ENCODE measurements at places on chromosomes 7 and 10.

GRCh38 chr7:46663025-46663424 lies 742.0 kb upstream of the IGFBP3 start:
- no peak for DNase-seq

- no peak for DNase-seq
Observed at GRCh38 chr10:113999531-113999930, 44.1 kb upstream of the ADRB1 start.

- no peak for DNase-seq
Observed at GRCh38 chr7:88927-89231, 103.5 kb upstream of the FAM20C start.

DNA sequence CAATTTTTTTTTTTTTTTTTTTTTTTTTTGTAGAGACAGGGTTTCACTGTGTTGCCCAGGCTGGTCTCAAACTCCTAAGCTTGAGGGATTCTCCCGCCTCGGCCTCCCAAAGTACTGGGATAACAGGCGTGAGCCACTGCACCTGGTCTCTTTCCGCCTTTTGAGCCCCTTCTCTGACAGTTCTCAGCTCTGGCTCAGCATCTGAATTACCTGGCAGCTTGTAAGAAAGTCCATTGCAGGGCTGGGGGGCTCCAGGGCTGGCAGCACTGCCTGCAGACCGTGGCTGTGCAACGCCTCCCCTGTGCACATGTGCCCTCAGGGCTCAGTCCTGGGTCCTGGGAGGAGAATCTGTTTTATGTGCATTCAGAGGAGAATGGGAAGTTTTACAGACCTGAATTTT lies 37.6 kb downstream of the VWA2 start:
- no peak for DNase-seq

DNA sequence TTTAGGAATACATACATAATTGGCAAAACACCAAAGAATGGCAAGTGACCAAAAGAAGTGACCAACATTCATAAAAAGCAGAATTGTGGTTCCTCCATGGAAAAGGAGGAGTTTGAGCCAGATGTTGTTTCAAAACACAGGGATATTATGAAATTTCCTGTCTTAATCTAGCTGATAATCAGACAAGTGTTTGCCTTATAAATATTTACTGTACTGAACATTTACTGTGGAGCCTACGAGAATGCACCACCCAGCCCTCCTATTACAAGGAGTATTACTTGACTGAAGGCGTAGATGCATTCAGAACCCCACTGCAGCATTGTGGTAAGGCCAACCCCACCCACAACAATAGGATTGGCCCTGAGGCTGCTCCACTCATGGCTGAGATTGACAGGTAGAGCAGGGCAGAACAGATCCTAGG lies 118.9 kb downstream of the AKR1D1 start:
- no peak for DNase-seq

GRCh38 chr10:79248341-79249185 lies 98.7 kb upstream of the PPIF start:
- DNase-seq, result peak; percentile 63

DNA sequence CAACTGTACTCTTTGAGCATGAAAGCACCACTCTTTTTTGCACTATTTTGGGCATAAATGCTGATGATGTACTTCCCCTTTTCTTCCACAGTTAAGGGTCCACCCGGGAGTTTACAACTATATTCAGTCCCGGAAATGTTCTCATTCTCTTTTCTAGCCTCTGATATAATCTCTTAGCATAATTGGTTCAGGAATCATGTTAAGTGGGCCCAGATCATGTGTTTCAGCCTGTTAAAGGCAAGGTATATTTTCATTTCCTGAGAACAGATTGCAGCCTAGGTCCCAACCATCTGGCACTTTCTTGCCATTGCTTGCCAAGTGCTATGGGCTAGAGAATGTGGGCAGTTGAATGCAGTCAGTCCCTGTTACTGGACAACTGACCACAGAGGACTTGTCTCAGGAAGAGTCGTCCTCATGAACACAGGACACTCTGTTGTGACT lies 111.4 kb upstream of the GLCCI1 start:
- DNase-seq, result no peak

DNA sequence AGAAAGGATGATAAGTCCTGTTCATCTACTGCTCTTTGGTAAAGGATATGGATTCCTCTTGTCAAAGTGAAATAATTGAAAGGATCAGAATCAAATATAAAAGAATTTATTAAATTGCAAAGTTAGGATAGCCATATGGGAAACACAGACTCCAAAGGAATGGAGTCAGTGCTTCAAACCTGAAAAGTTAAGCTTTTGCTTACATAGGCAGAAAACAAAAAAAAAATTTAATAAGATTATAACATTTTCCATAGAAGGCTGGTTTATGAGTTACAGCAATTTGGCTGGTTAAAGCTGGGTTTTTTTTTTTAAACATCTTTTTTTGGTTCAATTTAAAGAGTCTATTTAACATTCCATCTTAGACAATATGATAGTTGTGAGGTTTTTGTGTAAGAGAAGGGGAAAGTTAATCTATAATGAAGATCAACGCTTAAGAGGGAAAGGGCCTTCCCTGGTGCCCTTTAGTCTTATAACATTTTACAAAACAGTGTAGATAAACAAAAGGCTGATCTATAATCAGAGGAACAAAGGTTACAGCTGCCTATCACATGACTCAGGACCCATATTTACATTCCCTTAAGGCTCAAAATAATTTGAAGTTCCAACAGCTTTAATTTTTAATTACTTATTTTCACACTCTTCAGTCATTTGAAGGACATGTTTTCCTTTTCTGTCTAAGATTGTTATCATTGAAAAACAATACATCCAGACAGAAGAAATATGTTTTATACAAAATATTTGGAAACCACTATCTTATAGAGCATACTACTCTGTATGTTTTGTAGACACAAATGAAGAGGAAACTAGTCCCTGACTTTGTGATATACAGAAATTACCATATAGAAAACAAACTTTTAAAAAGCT lies 234.3 kb upstream of the MBL2 start:
- DNase-seq, result no peak

DNA sequence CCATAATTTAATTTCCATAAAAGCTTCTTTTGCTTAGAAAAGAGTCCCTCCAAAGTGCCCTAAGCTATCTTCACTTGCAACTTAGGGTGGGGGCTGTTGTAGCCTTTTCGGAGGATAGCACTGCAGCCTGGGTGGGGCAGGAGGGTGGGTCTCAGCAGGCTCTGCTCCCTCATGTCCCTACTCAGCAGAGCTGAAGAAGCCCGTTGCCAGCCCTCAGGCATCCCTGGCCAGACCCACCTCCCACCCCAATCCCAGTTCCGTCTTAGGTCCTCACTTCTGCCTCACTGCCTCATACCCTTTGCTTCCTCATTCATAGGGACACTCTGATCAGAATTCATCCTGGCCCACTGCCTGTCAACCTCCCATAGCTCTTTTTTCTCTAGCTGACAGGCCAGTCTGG lies 99.8 kb upstream of the ZMIZ1 start:
- no peak for DNase-seq

- no peak for DNase-seq
Observed at GRCh38 chr10:51924359-51924758, 225.0 kb upstream of the CSTF2T start.

- no peak for DNase-seq
Observed at GRCh38 chr10:103977204-103977603, 10.3 kb downstream of the SLK start.

GRCh38 chr7:6443372-6443941 lies 4.3 kb downstream of the DAGLB start:
- peak; percentile 99 for DNase-seq

GRCh38 chr7:52741670-52742290 lies 293.7 kb upstream of the POM121L12 start:
- DNase-seq, result no peak

- DNase-seq, result no peak
Observed at GRCh38 chr7:7704867-7705266, 13.5 kb downstream of the RPA3 start.

DNA sequence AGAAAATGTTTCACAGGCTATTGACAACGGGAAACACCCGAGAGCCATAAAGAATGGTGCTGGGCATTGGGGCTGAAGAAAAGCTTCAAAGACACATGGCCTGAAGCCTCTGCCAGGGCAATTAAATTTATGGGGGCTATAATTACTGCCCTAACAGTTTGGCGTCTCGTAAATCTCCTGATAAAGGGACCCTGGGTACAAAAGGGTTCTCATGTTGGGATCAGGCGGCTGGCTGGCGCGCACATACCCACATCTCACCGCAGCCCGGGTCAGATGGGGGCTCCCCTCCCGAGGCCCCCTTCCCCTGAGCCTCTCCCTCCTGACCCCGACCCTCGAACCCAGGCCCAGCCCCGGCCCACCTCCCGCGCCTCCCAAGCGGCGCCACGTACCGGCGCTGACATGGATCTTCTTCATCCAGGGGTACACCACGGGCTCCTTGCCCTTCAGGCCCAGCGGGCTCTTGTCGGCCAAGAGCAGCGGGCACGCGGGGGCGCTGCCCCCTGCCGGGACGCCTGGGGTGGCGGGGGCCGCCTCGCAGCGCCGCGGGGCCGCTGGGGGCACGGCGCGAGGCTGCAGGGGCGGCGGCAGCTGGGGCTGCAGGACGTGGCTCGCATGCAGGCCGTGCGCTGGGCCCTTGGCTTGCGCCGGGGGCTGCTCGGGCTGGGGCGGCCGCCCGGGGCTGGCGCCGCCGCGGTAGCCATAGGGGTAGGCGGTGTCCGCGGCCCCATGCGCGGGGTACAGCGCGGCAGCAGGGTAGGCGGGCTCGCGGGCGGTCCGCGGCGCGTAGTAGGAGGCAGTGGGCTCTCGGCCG lies 623 bp downstream of the HOXA4 start:
- no peak for DNase-seq

DNA sequence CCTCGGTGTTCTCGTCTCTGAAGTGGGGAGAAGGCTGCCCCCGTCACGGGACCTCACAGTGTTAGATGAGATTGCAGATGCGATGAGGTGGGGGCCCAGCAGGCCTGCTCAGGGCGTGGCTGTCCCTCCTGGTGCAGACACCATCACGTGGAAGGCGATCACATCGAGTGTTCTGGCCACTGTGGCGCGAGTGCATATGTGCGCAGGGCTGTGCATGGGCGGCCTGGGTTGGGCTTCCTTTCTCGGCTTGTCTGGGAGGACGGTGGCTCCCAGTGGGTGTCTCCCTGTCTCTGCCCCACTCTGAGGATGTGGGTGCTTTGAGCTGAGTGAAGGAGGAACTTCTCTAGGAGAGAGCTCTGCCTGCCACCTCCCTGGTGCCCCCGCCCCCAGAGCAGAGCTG lies 83.1 kb downstream of the LHPP start:
- no peak for DNase-seq

- no peak for DNase-seq
Observed at GRCh38 chr10:26829810-26830515, 30.8 kb downstream of the ABI1 start.

- no peak for DNase-seq
Observed at GRCh38 chr7:95309951-95310350, 14.4 kb downstream of the PON1 start.

- no peak for DNase-seq
Observed at GRCh38 chr10:1860351-1860750, 123.0 kb upstream of the ADARB2 start.

DNA sequence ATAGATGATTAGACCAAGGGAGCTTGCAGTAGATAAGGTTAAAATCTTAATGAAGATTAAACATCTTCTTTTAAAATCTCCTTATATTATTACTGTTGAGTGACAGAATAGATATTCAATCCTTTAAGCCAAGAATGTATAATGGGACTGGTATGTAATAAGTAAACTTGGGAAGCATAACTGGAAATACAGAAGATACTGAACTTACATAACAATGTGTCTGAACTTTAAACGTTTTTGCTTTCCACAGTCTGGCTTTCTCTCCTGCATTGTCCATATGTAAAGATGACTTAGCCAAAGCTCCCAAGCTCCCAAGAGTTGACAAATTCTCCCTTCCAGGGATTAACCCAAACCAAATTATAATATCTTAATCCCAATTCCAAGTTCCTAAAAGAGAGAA lies 129.8 kb downstream of the KCND2 start:
- no peak for DNase-seq

DNA sequence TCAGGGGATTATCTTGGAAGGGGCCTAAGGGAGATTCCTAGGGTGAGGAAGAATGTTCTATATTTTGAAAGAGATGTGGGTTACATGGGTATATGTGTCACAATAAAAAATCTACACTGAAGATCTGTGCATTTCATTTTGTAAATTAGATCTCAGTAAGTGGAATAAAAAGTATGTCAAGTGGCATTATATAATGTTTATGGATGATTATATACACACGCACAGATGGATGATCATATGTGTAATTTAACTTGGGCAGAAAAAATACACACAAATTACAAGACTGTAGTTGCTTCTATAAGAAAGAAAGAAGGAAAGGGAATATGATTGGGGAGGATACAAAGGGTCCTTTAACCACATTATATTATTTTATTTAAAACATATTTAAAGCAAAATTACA lies 18.5 kb downstream of the ASZ1 start:
- no peak for DNase-seq

DNA sequence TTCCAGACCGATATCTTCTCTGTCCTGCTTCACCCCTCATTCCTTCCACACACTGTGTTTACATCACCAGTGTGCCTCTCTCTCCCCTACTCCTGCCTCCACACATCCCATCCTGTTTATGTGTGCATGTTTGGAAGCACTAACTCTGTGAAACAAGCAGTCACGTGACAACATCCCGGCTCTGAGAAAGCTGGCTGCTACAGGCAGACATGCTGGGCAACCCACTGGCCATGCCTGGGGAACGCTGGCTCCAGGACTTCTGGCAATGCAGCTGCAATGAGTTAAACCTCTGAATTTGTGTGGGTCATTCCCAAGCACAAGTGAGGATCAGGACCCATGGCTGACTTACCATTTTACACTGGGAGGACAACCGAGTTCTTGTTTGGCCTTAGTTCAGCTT lies 74.0 kb downstream of the WNT2 start:
- DNase-seq, result no peak

- DNase-seq, result no peak
Observed at GRCh38 chr10:75826846-75827245, 395.4 kb downstream of the LRMDA start.

Measured in A172 (cell line).